MG63 (cell line): ENCODE measurements at places on chromosomes 1 and 21. TPM values are rescaled to one million over a fixed set of nuclear protein-coding genes. Genes with fewer than 3 reads are reported as not detected.

- no peak for DNase-seq
These were observed 7.3 kb upstream of the BARHL2 start for GRCh38 chr1:90724361-90724760.

DNA sequence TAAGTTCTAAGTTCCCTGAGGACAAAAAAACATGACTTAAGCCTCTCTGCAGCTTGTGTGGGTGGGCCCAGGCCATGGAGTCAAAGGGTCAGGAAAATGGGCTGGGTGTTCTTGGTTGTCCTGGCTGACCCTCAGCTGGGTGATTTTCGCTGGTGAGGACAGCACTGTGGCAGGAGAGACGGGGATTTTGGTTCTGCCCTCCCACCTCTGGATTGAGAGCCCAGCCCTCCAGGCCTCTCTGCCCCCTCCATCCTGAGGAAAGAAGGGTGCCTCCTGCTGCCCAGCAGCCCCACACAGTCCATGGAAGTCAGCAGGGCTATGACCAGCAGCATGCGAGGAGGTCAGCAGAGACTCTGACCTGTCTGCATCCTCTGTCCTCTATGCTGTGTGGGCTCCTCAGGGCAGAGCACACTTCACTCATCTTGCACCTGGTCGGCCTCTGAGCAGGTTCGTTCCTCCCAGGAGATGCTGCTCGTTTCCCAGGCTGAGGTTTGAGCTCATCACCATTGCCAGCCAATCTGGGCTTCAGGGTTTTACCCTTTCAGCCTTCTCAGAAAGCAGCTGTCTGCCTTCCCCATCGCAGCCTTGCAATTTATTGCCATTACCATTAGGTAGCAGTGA, 26.5 kb downstream of the PHGDH start:
- no peak for DNase-seq

GRCh38 chr1:178168536-178168935, 74.6 kb downstream of the RASAL2 start:
- DNase-seq, result peak; percentile 14

GRCh38 chr1:110338309-110338885, 780 bp upstream of the RBM15 start:
- peak; percentile 93 for DNase-seq

DNA sequence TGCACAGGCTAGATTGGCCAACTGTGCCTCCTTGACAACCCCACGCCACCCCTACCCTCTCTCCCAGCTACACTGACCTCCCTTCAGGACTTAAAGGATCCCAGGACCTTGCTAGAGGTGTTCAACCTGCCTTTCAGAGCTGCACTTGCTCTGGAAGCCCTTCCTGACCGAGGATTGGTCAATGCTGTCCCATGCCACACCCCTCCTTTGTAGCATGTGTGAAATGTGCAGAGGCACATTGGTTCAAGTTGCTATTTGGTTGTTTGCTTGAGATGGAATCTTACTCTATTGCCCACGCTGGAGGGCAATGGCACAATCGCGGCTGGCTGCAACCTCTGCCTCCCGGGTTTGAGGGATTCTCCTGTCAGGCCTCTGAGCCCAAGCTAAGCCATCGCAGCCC, 21.8 kb downstream of the ACTA1 start:
- DNase-seq, result no peak

The PLEKHA6 gene
- not detected in 2 replicates for total RNA-seq
